ENCODE measurements at places on chromosomes 1 and 21.

GRCh38 chr1:169025412-169025811, 81.1 kb upstream of the ATP1B1 start:
- DNase-seq: no peak

DNA sequence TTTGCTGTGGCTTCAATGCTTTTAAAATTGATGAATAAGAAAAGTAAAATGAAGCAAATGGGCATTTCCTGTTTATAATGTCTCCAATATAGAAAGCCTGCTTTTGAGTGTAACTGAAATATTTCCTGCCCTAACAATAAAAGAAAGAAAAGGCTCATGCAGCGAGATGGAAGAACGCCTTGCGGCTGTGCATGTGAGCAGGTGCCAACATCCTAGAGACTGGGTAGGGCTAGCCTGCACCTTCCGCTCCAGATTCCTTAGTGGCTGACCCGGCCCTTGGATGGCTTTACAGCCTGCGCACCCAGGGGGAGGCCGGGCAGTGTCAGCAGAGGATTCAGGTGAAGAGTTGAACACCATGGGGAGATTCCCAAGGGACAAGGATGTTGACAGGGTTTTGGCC, 21.8 kb downstream of the CNIH3 start:
- DNase-seq: no peak

GRCh38 chr21:26784974-26785373, 60.2 kb downstream of the ADAMTS1 start:
- no peak for DNase-seq

DNA sequence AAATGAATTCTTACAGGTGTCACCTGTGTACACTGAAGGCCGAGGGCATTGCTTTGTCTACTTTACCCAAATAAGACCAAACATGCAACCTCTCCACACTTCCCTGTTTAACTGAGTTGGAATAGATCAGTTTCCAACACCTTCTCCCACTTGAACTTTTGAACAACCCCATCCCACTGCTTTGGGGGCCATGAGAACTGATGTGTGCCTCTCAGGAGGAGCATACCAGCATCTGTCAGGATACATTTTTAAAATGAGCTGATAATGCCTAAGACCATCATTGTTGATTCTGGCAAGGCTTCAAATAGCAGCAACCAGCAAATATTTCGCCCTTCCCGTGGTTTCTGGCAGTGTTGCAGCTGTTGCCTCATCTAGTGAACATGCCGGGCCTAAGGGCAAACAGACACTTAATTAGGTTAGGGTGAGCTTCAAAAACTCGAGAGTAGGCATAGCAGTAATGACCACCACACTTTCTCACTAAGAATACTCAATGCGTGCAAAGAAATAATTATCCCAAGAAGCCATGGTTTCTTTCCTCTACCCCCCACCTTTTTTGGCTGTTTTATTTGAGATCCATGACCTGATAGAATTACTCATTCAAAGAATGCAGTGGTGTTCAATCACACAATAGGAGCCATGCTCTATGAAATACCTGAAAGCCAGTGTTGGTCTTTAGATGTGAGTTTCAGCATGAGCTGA, 63.7 kb downstream of the MAP10 start:
- peak; percentile 79 for DNase-seq

- no peak for DNase-seq
These were observed 77.0 kb upstream of the NBPF4 start for GRCh38 chr1:108320849-108321248.

GRCh38 chr1:66788231-66788939, 12.7 kb downstream of the INSL5 start:
- DNase-seq: no peak
